Effector CD8-positive, alpha-beta T cell (primary cell): ENCODE measurements at places on chromosomes 2 and 18.

DNA sequence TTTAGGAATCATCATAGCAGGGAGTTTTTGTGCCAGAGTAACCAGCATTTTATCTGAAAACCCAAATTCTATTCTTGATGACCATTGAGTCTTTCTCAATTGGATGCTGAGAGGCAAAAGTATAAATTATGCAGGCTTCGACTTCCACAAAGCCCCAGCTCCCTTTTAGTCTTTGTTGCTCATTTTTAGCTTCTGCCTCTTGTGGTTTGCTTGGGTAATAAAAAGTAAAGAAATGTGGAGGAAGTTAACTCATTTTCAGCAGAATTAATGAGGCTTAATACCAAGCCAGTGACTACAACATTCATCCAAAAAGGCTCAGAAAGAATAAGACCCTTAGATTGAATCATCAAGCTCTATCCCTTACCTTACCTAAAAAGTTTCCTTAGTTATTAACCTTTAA lies 18.6 kb downstream of the ERMN start:
- no peak for DNase-seq

DNA sequence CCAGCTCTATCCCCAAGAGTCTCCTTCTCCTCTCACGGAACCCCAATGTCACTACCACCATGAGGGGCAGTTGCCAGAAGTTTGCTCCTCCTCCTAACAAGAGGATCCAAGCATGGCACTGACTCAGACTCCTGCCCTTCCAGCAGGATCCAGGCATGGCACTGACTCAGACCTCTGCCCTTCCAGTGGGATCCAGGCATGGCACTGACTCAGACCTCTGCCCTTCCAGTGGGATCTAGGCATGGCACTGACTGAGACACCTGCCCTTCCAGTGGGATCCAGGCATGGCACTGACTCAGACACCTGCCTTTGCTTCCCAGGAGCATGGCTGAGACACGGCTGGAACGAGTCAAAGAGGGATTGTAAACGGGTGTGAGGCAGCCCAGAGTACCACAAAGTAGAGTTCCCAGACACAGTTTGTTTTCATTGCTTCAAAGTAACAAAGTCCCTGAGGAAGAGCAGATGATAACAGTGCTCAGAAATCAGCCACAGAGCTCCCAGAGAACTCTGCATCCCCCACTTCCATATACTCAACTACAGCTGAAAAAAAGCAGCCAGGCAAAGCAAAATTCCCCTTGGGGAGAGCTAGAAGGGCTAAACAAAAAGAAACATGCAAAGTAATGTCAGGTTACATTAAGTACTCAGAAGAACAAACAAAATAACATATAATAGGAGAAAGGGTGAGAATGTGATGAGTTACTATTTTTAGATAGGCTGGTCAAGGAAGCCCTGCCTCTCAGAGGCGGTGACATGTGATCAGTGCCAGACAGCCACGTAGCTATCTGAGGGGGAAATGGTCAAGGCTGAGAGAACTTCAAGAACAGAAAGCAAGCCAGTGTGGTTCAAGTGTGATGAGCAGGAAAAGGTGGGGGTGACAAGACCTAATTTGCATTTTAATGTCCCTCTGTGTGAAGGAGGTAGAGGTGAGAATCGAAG lies 3.0 kb downstream of the BUB1 start:
- DNase-seq: no peak

GRCh38 chr18:23238152-23238531 lies 102.9 kb downstream of the CABLES1 start:
- DNase-seq: no peak

DNA sequence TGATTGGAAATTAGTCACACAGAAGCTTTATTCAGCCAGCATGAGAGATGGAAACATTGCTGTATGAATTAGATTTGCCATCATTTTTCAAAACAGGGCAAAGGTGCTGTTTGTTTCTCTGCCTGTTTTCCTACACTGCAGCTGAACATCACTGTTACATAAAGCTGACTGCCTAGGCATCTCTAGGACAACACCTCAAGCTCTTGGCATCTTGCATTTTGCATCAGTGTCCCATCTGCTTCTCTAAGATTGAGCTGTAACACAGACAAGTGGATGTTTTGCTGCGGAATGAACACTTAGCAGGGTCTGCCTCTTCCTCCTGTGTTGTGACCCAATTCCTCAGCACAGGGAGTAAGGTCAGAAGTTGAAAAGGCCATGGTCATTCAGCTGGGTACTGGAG lies 4.9 kb downstream of the CCT7 start:
- DNase-seq: no peak
